ENCODE measurements at places on chromosomes 11 and 22.

DNA sequence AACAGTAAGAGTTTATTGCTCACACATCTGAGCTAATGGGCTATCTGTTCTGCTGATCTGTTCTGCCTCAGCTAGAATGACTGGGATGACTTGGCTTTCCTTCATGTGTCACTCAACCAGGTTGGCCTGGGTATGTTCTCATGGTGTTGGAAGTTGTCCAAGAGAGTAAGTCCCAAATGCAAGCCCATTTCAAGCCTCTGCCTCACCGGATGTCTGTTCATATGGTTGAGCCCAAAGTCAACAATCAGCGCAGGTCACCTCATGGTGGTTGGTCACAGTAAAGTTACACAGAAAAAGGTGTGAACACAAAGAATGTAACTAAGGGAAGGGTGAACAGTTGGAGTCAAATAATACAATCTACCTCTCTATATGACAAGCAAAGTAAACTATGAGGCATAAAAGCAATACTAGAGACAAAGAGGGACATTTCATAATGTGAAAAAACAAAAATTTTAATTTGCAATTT, 1.9 kb downstream of the GDPD4 start:
- DNase-seq = no peak

DNA sequence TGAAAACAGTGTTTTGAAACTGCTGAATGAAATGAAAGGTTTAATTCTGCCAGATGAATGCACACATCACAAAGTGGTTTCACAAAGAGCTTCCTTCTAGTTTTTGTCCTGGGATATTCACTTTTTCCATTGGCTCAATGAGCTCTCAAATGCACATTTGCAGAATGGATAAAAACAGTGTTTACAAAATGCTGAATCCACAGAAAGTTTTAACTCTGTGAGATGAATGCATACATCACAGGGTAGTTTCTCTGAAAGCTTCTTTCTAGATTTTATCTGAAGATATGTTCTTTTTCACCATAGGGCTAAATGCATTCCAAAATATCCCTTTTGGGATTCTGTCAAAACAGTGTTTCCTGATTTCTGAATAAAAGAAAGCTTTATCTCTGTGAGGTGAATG, 237.6 kb downstream of the OR4A5 start:
- no peak for DNase-seq

- no peak for DNase-seq
These were observed 32.5 kb upstream of the APLNR start for GRCh38 chr11:57269571-57270021.

DNA sequence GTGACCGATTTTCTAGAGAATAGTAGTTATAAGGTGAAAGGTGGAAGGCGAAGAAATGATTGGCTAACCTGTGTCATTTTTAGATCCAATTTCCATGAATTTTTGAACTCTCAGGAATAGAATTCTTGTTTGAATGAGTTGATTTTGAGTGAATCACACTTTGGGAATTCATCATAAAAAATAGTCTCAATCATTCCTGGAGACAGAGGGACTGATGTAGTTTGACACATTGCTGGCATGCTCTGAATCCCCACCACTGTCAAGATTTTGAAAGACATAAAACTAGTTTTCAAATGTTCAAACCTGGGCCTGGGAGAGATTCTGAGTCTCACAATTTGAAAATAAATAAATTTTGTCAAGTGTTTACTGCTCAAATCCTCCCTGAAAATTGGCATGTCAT, 861.4 kb upstream of the RAG2 start:
- DNase-seq = no peak

DNA sequence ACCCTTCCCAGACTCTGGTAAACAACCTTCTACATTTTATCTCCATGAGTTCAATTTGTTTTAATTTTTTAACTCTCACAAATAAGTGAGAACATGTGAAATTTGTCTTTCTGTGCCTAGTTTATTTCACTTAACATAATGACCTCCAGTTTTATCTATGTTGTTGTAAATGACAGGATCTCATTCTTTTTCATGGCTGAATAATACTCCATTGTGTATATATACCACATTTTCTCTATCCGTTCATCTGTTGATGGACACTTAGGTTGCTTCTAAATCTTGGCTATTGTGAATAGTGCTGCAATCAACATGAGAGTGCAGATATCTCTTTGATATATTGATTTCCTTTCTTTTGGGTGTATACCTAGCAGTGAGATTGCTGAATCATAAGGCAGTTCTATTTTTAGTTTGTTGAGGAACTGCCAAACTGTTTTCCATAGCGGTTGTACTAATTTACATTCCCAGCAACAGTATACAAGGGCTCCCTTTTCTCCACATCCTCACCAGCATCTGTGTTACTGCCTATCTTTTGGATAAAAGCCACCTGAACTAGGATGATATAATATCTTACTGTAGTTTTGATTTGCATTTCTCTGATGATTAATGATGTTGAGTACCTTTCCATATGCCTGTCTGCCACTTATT, 93.9 kb downstream of the ATG16L2 start:
- no peak for DNase-seq

DNA sequence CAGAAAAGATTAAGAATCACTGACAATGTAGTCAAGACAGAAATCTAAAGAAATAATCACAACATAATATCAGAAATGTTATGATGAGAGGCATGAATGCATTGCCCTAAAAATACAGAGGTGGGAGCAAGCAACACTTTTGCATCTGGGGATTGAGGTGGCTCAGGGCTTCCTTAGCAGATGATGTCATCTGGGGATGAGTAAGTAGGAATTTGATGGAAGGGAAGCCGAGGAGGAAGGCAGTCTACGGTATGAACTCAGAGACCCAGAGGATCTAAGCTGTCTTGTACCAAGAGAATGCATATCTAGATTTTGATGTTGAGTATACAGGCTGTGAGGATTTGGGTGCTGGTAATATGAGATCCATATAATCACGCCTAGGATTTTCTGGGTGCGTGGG, 193.0 kb upstream of the SNX19 start:
- DNase-seq = no peak

- no peak for DNase-seq
These were observed 134.2 kb downstream of the CCDC81 start for GRCh38 chr11:86508604-86509587.

GRCh38 chr11:93603225-93604007, 58.1 kb upstream of the CEP295 start:
- DNase-seq = no peak

- no peak for DNase-seq
These were observed 1054.7 kb upstream of the CNTN5 start for GRCh38 chr11:97965849-97966646.

GRCh38 chr22:30273711-30274436, 7.2 kb upstream of the OSM start:
- DNase-seq = no peak

DNA sequence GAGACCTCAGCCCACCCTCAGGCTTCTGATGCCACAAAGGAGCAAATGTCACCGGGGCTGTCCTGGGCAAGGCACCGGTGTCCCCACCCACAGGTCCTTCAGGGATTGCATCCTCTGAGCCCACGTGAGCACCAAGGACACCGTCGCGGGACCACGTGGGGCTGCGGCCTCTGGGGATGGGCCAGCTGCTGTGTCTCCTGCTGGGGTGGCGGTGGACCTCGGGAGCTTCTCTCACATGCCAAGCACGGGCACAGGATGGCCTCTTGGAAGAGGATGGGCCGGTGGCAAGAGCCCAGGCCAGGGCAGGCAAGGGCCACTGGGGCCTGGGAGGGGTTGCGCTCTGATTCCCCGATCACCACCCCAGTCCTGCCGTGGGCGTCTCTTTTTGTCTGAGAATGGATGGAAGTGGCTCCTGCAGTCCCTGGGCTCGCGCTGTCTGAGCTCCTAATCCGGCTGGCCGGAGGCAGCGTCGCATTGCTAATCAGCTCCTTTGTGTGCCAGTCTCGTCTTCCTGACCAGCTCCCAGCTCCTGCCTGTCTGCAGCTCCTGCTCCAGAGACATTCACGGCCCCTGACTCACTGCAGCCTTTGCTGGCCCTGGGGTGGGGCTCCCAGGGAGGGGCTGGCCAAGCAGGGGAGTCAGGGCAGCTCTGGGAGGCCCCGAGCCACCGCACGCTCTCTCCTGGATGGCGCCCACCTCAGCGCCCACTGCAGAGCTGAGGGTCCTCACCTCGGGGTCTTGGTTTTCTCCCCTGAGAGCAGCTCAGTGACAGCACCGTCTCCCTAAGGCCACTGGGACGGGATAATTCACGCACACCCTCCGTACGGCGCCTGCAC, 146.7 kb downstream of the CTTN start:
- no peak for DNase-seq

- no peak for DNase-seq
These were observed 83.9 kb upstream of the CLDN5 start for GRCh38 chr22:19608003-19608690.

- DNase-seq = no peak
These were observed 121.7 kb downstream of the PARVA start for GRCh38 chr11:12499071-12499470.

GRCh38 chr11:35182317-35182939, 43.5 kb downstream of the CD44 start:
- no peak for DNase-seq

DNA sequence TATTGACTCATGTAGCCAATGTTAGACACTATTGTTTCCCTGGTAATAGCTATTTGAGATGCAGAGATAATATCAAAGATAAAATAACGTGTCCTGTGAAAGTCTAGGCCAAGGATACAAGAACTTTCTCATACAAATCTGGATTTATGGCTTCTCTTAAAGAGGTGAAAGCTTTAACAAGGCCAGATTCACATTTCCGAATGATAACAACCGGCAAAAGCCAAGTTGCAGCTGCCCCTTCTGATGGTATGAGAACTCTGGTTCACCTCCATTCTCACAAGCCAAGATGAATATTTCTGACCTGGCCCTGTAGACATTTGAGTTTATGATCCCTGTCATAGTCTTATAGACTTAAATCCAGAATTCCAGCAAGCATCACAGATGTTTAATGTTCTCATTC, 230.4 kb upstream of the ZC3H12C start:
- DNase-seq = no peak

DNA sequence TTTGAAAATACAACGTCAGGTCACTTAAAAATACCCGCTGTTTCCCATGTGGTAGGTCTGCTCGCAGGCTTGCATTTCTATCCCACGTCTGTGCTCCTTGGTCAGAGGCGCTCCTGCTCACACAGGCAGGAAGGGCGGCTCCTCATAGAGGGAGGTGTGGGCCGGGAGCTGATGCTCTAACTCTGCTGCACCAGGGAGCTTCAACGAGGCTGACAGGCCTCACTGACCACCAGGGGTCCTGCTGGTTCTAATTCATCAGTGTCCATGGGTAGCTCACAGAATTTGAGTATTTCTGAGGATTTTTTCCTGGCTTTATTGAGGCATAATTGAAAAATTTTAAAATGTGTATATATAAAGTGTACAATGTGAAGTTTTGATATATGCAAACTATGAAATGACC, 68.5 kb downstream of the PIWIL3 start:
- no peak for DNase-seq

GRCh38 chr11:44978961-44979331, 28.3 kb upstream of the TP53I11 start:
- no peak for DNase-seq

DNA sequence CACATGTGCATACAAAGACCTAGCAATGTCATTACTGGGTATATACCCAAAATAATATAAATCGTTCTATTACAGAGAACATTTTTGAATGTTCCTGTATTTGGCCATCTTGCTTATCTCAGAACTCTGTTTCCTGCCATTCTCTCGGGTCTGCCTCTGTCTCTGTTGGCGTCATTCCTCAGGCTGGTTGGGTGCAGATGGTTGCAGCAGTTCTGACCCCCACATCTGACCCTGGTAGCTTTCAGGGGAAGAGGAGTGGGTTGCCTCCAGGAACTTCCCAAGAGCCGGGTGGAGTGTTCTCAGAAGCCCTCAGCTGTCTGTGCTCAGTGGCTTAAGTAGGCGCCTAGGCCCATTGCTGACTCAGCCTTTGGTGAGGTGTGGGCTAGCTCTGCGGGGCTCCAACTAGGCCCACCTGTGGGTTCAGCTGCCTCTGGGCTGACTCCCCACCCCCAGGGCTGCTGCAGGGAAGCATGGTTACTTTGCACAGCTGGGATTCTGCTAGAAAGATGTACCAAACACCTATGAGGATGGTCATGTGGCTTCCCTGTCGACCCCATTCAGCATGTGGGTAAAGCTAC, 114.0 kb downstream of the TBC1D22A start:
- DNase-seq = no peak

DNA sequence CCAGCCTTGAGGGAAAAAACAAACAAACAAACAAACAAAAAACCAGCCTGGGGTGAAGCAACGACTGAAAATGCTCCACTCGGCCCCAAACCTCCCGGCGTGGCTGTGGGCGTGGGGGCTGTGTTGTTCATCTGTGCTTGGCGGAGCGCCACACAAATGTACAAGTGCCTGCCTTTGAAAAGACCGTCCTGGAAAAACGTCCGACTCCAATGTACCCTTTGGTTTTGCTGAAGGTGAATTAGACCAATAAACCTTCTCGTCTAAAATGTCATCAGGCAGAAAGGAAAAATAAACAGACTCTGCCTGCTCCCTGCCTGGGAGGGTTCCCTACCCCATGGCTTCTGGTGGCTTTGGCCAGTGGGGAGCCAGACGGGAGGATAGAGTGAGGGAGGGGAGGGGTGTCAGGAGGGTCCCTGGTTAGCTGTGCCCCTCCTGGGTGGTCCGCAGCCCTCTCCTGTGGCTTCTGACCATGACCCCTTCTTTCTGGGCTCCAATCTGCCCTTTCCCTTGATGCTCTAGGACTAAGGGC, 93.9 kb downstream of the TRMU start:
- no peak for DNase-seq

DNA sequence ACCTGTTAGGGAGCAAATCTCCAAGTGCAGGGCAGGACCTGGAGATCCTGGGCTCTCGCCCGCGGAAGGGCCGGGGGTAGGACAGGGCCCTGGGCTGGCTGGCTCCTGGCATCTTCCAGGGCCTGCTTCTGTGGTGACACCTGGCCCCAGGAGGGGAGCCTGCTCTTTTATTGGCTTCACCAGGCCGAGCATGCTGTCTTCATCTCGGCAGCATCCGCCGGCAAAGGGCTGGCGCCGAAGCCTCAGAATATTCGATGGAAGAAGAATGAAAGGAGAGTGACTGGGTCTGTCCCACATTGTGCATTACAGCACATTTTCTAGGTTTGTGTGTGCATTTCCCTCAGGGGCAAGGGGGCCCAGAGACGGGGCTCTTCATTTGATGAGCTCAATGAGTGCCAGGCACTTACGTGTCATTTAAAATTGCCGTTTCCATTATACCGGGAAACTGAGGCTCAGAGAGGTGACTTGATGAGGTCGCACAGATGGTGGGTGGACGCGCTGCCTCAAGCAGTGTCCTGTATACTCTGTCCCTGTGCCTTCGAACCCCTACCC, 70.0 kb downstream of the RBX1 start:
- DNase-seq = no peak

Data from stimulated activated CD8-positive, alpha-beta memory T cell treated with anti-CD3 and anti-CD28 coated beads, Interleukin-4, amount 100 ng/mL, for 4 hours (primary cell).